ENCODE measurements at places on chromosomes 13 and 19.

GRCh38 chr13:54241719-54242118, 1213.1 kb downstream of the OLFM4 start:
- no peak for ATAC-seq

DNA sequence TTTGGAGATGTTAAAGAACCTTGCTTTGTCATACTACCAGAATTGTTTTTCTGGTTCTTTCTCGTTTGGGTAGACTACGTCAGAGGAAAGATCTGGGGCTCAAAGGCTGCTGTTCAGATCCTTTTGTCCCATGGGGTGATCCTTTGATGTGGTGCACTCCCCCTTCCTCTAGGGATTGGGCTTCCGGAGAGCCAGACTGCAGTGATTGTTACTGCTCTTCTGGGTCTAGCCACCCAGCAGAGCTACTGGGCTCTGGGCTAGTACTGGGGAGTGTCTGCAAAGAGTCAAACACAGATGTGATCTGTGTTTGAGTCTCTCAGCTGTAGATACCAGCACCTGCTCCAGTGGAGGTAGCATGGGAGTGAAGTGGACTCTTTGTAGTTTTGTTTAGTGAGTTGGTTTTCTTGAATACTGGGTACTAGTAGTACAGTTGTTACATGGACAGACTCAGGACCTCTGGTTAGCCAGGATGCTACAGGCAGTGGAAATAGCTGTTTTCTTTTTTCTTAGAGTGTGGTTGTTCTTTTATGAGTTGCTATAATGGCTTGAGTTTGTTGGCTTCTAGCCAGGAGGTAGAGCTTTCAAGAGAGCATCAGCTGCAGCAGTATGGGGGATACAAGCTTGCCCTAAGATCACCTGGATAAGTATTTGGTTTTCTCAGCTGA, 34.4 kb downstream of the DNAJC15 start:
- ATAC-seq, result peak; percentile 37

GRCh38 chr19:38148337-38148736, 75.7 kb downstream of the DPF1 start:
- no peak for ATAC-seq

- no peak for ATAC-seq
Measured at GRCh38 chr13:22061371-22061805, 390.5 kb downstream of the FGF9 start.

- no peak for ATAC-seq
Measured at GRCh38 chr13:110037925-110038573, 251.7 kb upstream of the IRS2 start.

DNA sequence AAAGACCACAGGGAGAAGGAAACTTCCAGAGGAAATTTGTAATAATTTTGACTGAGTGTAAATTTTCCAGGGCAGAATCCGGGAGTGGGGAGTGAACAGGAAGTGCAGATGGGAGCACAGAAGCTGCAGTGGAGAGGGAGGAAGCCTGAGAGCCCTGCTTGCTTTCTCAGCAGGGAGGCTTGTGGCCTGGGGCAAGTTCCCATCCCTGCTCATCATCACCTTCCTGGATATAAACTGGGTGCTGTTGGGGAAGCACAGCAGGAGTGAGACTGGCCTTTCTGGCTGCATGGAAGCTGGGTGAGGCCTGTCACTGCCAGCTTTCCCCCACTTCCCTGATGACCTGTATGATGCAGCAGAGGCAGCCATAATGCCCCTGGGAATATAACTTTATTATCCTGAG, 532.9 kb downstream of the SLITRK6 start:
- no peak for ATAC-seq

DNA sequence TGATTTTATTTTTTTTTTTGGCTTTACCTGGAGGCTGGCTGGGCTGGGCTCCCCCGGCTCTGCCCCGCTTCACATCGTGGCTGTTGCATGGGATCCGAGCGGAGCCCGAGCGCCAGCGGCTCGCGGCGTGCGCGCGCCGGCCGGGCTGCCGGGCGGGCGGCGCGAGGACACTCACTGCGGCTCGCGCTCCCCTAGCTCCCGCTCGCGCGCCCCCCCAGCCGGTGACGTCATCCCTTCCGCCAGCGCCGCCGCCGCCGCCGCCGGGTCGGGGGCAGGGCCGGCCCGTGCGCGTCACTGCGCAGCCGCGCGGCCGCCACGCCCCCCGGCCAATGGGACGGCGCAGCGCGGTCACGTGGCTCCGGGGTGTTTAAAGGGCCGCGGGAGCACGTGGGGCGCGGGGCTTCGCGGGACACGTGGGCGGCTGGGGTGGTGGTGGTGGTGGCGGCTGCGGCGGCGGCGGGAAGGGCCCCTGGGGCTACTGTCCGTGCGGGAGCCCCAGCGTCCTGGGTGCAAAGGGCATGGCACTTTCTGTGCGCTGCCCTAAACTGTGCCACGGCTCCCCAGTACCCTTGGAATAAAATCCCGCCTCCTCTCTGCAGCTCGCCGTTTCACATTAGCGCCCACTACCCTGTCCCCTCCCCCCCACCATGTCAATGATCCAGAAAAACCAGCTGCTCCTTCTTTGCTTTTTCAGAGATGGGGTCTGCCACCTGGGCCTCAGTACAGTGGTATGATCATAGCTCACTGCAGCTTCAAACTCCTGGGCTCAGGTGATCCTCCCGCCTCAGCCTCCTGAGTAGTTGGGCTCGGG, at the start of gene PTPRS:
TSS of gene PTPRS (minus strand) at position 176 of the 811 bp plus-strand sequence. CDS start 54,672 bp downstream, outside the sequence.
- peak; percentile 76 for ATAC-seq

DNA sequence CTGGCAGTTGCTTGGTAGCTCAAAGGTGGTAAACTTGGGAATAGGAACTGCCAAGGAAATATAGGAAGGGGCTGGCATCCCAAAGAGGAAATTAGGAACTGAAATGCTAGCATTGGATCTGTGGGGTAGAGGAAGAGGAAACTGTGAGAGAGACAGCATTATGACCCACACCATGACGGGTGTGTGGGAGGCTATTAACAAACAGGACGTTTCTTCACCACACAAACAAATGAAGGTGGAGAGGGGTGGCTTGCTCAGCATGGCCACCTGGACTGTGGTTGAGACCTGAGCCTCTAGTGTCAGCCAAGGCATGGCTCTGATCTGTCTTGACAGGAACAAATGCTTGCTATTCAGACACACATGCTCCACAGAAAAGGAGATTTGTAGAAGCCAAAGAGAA, 178.2 kb downstream of the B3GLCT start:
- ATAC-seq, result peak; percentile 33

GRCh38 chr19:30355586-30355985, 16.6 kb upstream of the ZNF536 start:
- ATAC-seq, result no peak

DNA sequence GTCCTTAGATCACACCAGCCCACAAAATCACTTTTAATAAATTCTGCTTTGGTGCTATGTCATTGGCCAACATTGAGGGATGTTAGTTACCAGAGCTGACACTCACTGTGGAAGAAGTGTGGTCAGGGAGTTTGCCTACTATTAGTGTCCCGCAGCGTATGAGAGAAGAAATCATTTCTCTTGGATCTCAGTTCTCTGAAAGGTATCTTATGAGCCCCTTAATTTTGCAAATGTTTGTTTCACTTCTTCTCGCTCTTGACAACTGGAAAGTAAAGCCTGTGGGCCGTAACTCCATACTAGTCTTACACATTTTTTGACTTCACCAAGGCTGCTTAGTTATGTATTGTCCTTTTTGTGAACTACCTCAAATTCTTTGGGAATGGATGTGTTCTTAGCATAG, 80.9 kb downstream of the FLT1 start:
- ATAC-seq, result no peak

DNA sequence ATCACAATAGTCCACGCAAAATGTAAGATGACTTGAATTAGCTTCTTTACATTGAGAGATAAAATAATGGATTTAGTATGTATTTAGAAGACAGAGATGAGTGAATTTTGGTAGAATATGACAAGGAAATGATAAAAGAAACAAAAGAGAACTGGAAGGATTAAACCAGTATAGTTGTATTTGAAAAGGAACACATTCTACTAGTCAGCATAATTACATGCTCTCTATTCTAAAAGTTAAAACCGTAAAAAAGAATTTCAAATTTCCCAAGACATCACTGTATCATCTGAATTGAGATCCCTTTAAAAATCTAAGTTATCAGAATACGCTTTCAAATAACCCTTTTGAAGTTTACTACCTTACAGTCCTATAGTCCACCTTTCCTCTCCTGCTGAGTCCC, 1156.7 kb upstream of the PCDH9 start:
- ATAC-seq, result no peak

GRCh38 chr13:90232291-90232690, 1115.2 kb upstream of the MIR17HG start:
- no peak for ATAC-seq

DNA sequence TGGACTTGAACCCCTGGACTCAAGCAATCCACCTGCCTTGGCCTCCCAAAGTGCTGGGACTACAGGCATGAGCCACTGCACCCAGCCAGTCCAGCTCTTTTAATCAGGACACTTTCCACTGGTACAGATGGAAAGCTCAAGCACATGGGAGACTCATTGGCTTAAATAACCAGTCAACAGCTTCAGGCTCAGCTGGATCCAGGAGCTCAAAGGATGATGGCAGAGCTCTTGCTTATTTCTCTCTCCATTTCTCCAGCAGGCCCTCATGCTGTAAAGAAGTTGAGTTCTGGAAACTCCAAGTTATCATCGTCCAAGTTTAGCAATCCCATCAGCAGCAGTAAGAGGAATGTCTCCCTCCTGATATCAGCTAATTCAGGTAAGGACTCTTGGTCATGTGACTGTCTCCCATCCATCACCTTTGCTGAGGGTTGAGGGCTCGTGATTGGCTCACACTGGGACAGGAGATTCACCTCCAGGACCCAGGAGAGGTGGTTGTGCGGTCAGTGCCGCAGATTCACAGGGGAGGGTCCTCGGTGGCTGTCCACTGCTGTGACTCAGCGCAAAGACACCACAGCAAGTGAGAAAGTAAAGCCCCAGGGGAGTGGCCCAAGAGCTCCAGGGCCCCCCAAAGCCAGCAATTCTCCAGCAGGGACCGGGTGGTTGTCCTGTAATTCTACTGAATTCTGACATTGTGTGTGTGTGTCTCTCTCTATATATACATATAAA, 5.1 kb downstream of the CCL25 start:
- ATAC-seq, result no peak

DNA sequence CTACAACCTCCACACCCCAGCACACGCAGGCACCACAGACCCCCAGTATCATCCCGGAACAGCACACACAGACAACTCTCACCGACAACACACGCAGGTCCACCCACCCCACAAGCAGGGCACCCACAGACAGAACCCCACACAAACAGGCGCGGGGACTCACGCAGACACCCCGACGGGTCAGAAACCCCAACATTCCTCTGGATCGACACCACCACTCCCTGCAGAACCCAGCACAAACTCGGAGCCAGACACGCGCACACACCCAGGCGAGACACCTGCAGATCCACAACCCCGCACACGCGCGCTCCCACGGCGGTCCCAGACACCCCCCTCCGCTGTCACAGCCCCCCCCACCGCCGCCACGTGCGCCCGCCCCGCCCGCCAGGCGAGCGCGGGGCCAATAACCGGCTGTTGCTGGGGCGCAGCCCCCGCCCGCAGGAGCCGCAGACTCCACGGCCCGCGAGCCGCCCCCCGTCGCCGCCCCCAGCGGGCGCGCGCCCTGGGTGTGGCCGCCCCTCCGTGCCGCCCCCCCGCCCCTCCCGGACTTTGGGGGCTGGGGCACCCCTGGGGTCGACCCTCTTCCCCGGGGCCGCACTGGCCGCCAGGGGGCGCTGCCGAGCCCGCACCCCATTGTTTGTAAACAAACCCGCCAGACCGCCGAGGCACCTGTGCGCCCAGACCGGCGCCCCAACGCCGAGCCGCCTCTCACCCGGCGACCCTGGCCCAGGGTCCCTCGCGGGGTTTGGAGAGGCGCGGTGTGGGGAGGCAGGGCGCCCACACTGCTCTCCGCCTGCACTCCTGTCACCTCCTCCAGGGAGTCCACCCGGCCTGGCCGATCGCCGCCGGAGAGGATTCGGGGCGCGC, 712 bp downstream of the BBC3 start:
- peak; percentile 1 for ATAC-seq

DNA sequence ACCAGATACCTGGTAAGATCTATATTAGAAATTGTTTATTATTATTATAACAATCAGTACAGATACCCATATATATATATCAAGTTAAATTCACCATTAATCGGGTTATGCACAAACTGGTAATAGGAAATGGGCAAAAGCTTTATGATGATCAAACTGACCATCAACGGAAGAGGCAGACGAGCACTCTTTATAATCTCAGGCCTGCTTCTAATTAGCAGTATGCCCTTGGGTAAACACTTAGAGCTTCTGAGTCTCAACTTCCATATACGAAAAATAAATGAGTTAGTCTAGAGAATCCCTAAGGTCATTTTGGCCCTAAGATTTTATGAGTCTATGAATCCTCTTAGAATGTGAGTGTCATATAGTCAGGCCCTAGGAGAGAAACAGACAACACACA, 710.9 kb downstream of the PCDH9 start:
- ATAC-seq, result no peak

DNA sequence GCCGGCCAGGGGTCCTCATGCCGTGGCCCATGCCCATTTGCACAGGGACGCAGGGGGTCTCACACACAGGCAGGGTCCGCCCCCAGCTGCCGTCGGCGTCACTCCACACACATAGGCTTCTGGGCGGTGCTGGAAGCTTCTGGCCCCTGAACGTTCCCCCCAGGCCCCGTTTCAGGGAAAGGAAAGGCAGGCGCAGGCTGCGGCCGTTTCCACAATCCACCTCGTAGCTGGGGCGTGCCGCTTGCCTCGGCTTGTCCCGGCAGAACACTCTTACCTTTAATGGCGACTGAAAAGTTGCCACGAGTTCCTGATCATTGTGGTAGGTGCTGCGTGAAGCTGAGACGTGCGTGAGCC, 53.4 kb downstream of the MCF2L start:
- peak; percentile 49 for ATAC-seq

DNA sequence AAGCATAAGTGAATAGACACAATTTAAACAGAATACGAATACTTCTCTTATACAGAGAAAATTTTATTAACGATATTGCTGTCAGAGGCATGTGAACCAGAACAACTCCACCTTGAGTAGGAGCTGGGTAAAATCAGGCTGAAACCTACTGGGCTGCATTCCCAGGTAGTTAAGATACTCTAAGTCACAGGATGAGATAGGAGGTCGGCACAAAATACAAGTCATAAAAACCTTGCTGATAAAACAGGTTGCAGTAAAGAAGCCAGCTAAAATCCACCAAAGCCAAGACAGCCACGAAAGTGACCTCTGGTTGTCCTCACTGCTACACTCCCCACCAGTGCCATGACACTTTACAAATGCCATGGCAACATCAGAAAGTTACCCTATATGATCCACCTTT, 49.2 kb upstream of the TRPC4 start:
- no peak for ATAC-seq

DNA sequence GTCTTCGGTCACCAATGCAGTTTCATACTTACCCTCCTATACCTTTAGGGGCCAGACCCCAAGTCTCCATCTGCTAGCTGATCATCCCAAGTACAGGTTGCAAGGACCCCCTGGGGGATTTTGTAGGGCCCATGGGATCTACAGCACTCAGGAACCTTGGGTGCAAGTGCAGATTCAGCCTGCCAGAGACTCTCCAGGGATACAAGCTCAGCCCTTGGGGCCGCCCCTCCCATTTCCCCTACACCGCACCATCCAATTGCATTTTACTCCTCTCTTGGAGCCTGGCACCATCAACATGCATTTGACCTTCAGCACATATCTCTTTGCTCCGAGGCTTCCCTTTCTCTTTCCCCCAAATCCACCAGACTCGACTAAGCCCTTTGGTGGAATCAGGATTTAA, 154.7 kb upstream of the ZNF536 start:
- ATAC-seq, result no peak
